Tibial nerve (tissue), 4 donors: ENCODE measurements at places on chromosomes 3 and 15.

GRCh38 chr3:32432045-32432710 is 40.5 kb downstream of the CMTM7 start:
- no peak for DNase-seq

DNA sequence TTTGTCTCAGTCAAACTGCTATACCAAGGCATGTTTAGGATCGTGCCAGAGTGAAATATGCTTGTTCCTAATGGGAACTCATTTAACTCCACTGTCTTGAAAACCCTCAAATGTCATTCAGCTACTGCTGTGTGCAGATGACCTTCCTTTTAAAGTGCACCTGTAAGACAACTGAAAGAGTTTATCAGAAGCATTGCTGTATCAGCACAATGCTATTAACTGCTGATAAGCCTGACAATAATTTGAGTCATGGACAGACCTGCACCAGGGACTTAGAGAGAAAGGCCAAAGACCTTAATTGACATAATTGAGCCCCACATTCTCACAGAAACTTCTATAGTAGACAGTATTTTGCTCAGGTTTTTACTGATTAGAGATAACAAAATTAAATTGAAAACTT is 557.9 kb downstream of the DIPK2A start:
- DNase-seq = no peak

- DNase-seq = no peak
Observed at GRCh38 chr3:129605922-129606635, 397 bp downstream of the PLXND1 start.

DNA sequence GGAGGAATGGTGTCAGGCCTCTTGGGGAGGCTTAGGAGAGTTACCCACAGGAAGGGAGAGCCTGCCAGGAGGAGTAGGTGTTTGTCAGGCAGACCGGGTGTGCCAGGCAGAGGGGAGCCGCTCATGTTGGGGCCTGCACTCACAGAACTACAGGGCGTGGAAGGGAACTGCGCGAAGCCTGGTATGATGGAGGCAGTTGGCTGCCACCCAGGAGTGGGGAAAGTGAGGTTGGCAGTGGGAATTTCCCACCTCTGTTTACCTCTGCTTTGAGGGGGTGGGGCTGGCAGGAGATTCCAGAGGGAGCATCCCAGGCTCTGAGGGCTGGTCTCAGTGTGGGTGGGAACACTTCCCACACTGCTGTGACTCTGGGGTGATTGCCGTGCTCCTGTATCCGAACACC is 99.9 kb downstream of the SLCO3A1 start:
- DNase-seq = no peak

DNA sequence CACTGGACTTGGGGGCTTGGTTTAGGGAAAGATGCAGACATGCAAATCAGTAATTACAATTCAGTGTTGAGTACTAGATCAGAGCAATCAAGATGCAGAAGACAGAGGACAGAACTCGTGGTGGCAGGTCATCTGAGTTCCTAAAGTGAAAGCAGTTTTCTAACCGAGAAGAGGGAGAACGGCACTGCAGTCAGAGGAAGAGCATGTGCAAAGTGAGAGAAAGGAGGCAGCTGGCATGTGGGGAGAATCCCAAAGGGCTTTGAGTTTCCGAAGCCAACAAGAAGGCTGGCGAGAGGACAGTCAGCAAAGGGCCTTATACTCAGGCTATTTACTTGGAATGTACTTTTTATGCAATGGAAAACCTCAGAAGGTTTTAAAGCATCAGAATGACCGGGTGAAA is 87.0 kb downstream of the ANP32A start:
- DNase-seq = no peak

- no peak for DNase-seq
Observed at GRCh38 chr3:73029321-73029796, 32.1 kb upstream of the EBLN2 start.

GRCh38 chr3:24315356-24315755 is 179.3 kb downstream of the THRB start:
- DNase-seq = no peak

GRCh38 chr15:63860155-63860554 is 26.4 kb upstream of the HERC1 start:
- no peak for DNase-seq

DNA sequence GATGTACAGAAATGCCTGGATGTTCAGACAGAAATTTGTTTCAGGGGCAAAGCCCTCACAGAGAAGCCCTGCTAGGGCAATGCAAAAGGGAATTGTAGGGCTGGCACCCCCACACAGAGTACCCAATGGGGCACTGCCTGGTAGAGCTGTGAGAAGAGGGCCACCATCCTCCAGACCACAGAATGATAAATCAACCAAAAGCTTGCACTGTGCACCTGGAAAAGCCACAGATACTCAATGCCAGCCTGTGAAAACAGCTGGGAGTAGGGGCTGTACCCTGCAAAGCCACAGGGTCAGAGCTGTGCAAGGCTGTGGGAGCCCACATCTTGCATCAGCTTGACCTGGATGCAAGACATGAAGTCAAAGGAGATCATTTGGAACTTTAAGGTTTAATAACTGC is 477.9 kb upstream of the NECTIN3 start:
- no peak for DNase-seq

- DNase-seq = no peak
Observed at GRCh38 chr3:14279626-14280061, 101.0 kb downstream of the LSM3 start.

- no peak for DNase-seq
Observed at GRCh38 chr3:189727898-189728297, 96.7 kb downstream of the TP63 start.

DNA sequence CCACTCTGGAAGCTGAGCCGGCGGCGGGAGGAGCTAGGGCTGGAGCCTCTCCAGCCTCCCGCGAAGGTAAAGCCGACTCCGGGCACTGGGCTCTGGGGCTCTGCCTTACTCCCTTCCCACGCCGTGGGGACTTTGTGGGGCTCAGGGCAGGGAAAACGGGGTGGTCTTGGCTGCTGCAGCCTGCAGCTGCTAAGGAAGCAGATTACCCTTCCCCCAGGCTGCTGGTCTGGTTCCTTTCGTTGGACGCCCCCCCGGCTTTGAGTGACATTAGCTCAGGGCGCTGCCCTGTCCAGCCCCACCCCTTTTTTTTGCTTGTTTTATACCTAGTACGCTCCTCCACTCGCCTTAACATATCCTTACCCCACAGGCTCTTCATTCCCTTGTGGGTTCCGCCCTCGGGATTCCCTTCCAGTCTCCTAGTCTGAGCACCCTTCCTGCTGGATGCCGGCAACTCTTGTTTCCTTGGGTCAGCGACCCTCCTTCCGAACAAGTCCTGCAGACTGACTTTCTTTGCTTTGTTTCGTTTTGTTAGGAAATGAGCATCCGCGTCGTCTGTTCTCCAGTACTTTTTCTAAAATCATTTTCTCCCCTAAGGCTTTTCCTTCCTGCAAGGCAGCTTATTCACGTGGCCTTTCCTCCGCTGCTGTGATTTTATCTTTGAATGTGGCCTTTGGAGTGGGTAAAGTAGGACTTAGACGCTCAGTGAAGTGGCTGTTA is 551 bp downstream of the DNAJC13 start:
- DNase-seq = peak; percentile 33

- no peak for DNase-seq
Observed at GRCh38 chr15:81337713-81338157, 13.8 kb upstream of the STARD5 start.

- DNase-seq = no peak
Observed at GRCh38 chr15:93073465-93073952, 15.5 kb downstream of the RGMA start.

- DNase-seq = no peak
Observed at GRCh38 chr3:55017876-55018275, 90.0 kb upstream of the LRTM1 start.

GRCh38 chr15:69797051-69797595 is 300.6 kb downstream of the TLE3 start:
- no peak for DNase-seq

- no peak for DNase-seq
Observed at GRCh38 chr3:46312991-46313390, 40.9 kb upstream of the CCR2 start.

GRCh38 chr3:139695007-139695406 is 17.2 kb upstream of the NMNAT3 start:
- no peak for DNase-seq

- DNase-seq = no peak
Observed at GRCh38 chr15:65154720-65155119, 21.1 kb upstream of the PDCD7 start.

GRCh38 chr3:52222319-52223221 is 2.9 kb downstream of the TLR9 start:
- DNase-seq = no peak

GRCh38 chr3:189978753-189979152 is 141.9 kb downstream of the P3H2 start:
- no peak for DNase-seq

- DNase-seq = no peak
Observed at GRCh38 chr3:59136081-59136480, 86.3 kb upstream of the CFAP20DC start.

DNA sequence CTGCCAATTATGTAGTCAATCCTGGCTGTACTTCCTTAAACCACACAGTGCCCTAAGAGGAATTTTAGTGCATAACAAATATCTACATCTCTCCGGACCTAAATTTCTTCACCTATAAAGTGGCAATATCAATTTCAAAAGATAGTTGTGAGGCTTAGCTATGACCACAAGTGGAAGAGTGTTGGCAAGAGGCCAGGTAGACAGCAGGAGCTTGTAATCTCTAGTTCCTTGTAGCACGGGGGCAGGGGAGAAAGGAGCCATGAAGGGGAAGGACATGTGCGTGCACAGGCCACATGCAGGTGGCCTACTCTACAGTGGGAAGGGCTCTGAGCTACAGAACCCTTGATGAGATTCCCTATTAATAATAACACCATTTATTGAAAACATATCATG is 269.7 kb downstream of the ABHD5 start:
- no peak for DNase-seq

DNA sequence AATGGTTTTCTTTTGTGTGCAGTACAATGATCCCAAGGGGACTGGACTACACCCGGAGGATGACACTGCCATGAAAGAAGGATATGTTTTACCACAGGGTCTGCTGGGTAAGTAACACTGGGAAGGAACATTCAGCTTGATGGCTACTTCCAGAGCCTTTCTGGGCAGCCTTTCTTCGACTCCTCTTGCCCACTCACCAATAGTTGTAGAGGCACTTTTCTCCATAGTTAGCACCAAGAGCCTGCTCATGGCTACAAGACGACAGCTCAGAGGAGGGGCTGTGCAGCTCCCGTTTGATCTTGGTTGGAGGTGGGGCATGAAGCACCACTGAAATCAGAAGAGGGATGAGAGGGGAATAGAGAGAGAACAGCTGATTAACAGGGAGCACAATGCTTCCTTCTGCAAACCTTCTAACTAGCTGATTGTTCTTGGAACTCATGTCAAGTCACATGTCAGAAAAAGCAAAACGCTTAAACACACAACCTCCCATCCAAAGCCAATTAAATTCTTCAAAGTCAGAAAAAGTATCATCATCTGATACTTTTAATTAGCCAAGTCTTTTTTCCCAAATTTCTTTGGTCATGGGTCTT is 27.9 kb downstream of the ETV5 start:
- no peak for DNase-seq

DNA sequence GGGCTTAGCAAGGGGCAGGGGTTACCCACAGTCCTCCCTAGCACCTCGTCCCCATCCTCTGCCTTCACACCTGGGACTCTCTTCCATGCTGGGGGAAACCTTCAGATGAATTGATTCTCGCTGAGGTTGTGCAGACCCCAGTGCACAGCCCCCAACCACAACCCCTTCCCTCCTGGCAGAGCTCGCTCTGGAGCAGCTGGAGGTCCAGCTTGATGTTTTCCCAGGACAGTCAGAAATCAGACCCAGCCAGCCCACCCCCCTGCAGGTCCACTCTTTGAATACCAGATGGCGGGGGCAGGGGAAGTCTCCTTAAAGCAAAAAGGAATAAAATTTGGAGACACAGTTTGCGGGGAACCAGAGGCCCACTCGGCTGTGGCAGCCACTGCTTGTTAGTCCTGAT is 234.4 kb downstream of the XXYLT1 start:
- DNase-seq = no peak

GRCh38 chr3:15630646-15631350 is 29.3 kb downstream of the BTD start:
- DNase-seq = no peak

GRCh38 chr15:89855948-89856347 is 37.8 kb downstream of the AP3S2 start:
- no peak for DNase-seq

DNA sequence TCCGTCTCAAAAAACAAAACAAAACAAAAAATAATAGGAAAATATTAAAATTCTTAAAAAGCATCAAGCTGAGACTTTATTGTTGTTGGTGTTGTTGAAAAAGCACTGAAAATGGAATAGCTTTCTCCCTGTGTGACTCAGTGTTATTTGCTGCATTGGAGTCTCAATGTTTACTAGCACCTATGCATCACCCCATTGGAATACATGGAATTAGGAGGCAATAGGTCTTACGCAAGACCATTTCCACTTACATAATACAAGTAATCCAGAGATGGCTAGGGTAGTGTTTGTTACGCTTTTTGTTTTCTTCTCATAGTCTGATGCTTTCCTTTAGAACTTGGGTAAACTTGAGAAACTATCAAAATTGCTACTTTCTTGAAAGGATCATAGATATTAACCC is 15.2 kb downstream of the GXYLT2 start:
- no peak for DNase-seq

- DNase-seq = no peak
Observed at GRCh38 chr3:171789759-171790505, 20.4 kb downstream of the PLD1 start.

DNA sequence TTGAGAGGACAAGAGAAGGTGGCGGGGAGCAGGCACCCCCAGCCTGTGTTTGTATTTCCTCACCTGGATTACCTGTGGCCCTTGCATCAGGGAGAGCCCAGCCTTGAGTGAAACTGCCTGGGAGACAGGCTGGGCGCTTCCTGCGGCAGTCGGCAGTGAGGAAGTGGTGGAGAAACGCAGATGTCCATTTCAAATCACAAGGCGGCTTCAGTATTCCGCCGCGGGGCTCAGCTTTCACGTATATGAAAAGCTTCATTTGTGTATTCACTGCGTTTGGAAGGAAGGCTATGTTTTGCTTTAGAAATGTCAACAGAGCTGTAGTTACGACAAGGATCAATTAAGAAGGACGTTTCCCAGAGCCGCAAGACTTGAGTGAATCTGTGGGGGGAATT is 167.4 kb upstream of the CTDSPL start:
- DNase-seq = no peak

DNA sequence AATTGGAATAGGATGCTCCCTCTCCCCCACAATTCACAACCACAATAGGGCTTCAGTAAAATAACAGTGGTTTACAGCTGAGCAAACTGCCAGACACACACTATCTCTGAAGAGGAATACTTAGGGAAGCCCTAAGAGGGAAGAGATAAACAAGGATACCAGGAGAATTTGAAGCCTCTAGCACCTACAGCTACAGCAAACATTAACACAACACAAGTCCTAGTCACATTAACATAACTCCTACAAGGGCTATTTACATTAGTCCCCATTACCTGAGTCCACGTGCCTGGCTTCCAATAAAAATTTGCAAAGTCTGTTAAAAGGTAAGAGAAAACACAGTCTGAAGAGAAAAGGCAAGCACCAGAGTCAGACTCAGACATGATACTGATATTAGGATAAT is 346.9 kb upstream of the CDIN1 start:
- no peak for DNase-seq

DNA sequence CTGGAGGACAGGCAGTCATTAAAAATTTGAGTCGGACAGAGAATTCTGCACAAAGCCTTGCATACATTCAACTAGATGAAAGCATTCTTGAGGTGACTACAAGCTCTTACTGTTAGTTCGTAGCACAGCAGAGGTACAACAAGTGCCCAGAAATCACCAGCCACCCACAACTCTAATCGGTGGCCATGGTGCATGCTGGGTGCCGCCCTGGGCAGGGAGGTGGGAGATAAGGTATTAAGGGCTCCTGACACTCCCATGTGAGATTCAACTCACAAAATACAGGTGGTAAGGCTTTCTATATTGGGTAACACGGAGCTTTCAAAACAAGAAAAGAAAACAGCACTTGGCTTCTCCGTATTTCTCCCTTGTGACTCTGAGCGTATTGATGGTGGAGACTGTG is 66.0 kb downstream of the MEIS2 start:
- no peak for DNase-seq
